ENCODE measurements at places on chromosomes 6 and 20. TPM values are rescaled to one million over a fixed set of nuclear protein-coding genes. Genes with fewer than 3 reads are reported as not detected.

GRCh38 chr6:122079916-122080315, 319.5 kb upstream of the HSF2 start:
- no peak overlapping the region for H3K4me3 ChIP-seq
- H3K27me3 ChIP-seq, result no peaks in the 10 kb centered on the region

DNA sequence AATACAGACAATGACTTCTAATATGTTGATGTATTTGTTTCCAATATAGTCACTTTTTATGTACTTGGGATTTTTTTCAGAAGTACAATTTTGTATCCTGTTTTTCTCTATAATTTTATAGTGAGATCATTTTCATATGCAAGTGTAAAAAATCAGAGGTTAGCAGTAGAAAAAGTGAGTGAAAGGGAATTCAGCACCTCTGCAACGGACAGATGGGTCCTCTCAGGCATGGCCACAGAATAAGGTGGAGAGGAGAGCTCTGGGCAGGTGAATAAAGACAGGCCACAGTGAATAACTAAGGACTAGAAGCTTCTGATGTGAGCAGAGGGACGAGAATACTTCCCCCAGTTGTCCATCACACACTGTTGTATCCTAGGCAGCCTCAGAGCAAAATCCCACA, 210.1 kb upstream of the CNR1 start:
- DNase-seq, result no peak
- no peaks in the 10 kb centered on the region for H3K27me3 ChIP-seq
- H3K36me3 ChIP-seq, result no peaks in the 10 kb centered on the region
- no peak overlapping the region for H3K4me3 ChIP-seq
- no peak overlapping the region for H3K27ac ChIP-seq

- peak; percentile 76 for DNase-seq
- H3K4me3 ChIP-seq, result no peak overlapping the region
- H3K4me1 ChIP-seq, result peaks cover 3% of the 10 kb centered on the region
- H3K27ac ChIP-seq, result no peak overlapping the region
- H3K36me3 ChIP-seq, result no peaks in the 10 kb centered on the region
- no peaks in the 10 kb centered on the region for H3K27me3 ChIP-seq
Measured at GRCh38 chr6:157461000-157461915, 80.3 kb downstream of the ZDHHC14 start.

- H3K4me1 ChIP-seq, result no peaks in the 10 kb centered on the region
- no peak overlapping the region for H3K4me3 ChIP-seq
- no peak for DNase-seq
- no peak overlapping the region for H3K27ac ChIP-seq
Measured at GRCh38 chr6:151213352-151213751, 26.4 kb upstream of the AKAP12 start.

DNA sequence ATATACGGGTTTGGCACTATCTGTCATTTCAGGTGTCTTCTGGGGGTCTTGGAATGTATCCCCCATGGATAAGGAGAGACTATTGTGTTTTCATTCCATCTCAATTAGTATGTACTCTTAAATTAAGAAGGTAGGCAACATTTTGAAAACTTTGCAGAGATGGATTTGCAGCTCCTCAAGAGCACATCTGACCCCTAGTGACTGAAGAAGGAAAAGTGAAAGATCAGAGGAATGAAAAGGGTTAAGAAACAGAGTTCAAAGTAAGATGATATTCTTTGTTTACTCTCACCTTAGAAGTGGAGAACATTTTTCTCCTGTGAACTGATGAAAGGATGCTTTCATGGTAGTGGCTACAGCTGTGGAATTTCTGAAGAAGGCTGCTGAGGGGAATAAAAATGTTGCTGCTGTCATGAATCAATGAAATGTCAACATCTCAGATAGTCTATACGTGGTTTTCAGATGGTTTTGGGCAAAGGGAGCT, 41.5 kb downstream of the SH3BGRL2 start:
- H3K27ac ChIP-seq, result no peak overlapping the region
- peaks cover 6% of the 10 kb centered on the region for H3K36me3 ChIP-seq
- no peak overlapping the region for H3K4me3 ChIP-seq
- no peak for DNase-seq

DNA sequence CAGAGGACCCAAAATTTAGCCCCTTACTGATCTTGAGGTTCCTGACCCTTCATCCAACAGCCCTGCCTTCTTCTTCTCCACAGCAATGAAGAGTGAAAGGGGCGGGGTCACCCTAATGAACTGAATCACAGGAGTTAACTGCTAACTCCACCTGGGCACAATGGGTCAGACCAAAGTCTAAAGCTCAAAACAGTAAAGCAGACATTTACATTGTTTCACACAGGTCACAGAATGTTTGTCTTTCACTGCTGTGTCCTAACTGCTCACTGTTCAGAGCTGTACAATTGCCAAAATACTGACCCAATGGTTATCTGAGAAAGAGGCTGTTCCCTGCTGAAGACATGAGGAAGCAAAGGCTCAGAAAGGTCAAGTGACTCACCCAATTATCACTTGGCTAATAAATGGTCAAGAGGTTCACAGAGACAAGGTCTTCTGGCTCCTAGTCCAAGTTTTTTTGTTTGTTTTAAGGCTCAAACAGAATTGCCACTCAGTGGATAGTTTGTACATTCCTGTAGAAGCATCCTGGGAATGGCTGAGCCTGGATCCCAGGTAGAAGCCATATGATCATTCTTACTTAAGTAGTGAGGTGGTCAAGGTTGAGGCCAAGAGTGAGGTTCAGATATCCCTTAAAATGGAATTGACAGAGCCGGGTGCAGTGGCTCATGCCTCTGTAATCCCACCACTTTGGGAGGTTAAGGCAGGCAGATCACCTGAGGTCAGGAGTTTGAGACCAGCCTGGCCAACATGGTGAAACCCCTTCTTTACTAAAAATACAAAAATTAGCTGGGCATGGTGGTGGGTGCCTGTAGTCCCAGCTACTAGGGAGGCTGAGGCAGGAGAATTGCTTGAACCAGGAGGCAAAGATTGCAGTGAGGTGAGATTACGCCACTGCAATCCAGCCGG, 35.1 kb upstream of the FAM83C start:
- no peak for DNase-seq
- peak overlapping the region; percentile 74 for H3K27ac ChIP-seq
- H3K4me1 ChIP-seq, result peaks cover 34% of the 10 kb centered on the region
- H3K4me3 ChIP-seq, result no peak overlapping the region

DNA sequence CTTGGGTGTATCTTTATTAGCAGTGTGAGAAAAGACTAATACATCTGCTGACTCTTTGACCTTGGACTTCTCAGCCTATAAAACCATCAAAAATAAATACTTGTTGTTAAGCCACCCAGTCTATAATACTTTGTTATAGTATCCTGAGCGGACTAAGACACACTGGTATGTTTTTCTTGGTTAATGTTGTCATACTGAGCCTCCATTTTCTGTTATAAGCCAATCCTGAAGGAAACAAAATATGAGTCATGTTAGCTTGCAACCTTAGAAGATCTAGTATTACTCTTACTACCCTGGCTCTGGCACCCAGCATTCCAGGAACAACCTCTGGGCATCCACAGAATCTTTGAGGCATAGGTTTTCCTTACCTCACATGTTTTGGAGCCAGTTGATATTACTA, 307.2 kb downstream of the FRK start:
- no peaks in the 10 kb centered on the region for H3K4me1 ChIP-seq
- no peak for DNase-seq
- no peaks in the 10 kb centered on the region for H3K27me3 ChIP-seq
- H3K27ac ChIP-seq, result no peak overlapping the region
- H3K36me3 ChIP-seq, result no peaks in the 10 kb centered on the region

- H3K27ac ChIP-seq, result no peak overlapping the region
- no peak overlapping the region for H3K4me3 ChIP-seq
- no peaks in the 10 kb centered on the region for H3K36me3 ChIP-seq
- H3K4me1 ChIP-seq, result no peaks in the 10 kb centered on the region
- H3K27me3 ChIP-seq, result no peaks in the 10 kb centered on the region
Measured at GRCh38 chr20:54950304-54950703, 474.9 kb downstream of the DOK5 start.

DNA sequence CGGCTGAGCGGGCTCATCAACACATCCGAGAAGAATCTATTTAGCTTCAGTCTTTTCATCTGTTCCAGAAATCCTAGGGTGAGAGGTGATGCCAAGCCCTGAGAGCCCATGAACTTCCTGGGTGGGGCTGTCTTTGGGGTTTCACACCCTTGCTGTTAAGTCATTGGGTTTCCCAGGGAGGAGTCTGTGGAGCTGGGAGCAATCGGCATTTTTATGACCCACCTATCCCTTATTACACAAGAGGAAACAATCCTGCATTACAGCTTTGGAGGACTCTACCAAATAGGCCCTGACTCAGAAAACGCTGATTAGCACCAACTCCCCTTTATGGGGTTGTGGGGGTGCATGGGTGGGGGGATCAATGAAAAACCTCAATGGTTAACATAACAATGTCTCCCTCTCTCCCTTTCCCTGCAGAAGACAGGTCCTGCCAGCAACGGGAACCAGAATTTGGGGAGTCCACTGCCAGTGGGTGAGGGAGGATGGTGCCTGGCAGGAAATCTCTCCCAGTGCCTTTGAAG, 46.3 kb downstream of the EZR start:
- H3K4me3 ChIP-seq, result no peak overlapping the region
- no peak overlapping the region for H3K27ac ChIP-seq
- no peak for DNase-seq
- H3K36me3 ChIP-seq, result peaks cover 83% of the 10 kb centered on the region
- no peaks in the 10 kb centered on the region for H3K4me1 ChIP-seq

- no peak overlapping the region for H3K4me3 ChIP-seq
- H3K36me3 ChIP-seq, result peaks cover 8% of the 10 kb centered on the region
- no peaks in the 10 kb centered on the region for H3K4me1 ChIP-seq
- H3K27me3 ChIP-seq, result no peaks in the 10 kb centered on the region
- DNase-seq, result no peak
Measured at GRCh38 chr6:144823131-144823530, 538.0 kb downstream of the UTRN start.

DNA sequence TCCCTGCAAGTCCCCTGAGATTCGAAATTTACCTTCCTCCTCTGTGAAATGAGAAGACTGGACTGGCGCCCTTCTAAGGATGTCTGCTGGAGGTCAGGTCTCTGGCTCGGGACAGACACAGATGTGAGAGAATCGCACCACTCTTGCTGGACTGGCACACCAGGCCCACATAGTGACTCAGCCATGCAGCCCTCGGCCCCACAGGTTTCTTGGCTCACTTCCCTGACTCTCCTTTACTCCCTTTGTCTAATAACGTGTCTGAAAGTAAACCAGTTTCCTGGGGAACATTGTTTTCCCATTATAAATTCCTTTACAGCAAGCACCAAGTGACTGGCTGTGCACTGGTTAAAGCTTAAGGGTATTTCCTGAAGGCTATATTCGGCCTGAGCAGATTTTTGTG, 106.7 kb upstream of the PLEKHG1 start:
- H3K4me3 ChIP-seq, result no peak overlapping the region
- DNase-seq, result no peak
- H3K27ac ChIP-seq, result no peak overlapping the region
- H3K27me3 ChIP-seq, result no peaks in the 10 kb centered on the region
- H3K4me1 ChIP-seq, result no peaks in the 10 kb centered on the region

DNA sequence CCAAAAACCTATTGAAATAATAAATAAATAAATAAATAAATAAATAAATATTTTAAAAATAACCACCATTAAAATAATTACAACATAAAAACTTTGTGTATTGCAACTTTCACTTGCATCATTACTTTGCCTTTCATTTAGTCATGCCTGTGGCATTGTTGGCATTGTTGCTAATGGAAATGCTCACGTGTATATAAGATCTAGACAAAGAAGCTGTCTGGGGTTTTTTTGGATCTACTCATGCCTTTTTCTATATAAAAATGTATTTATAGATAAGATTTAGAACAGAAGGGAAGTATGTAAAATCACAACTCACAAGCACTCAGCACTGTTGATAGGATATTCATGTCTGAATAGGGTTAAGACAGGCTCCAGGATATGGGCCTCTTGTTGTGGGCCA, 27.9 kb downstream of the GFRA4 start:
- DNase-seq, result no peak
- peaks cover 7% of the 10 kb centered on the region for H3K36me3 ChIP-seq
- H3K4me3 ChIP-seq, result no peak overlapping the region
- peaks cover 27% of the 10 kb centered on the region for H3K4me1 ChIP-seq

DNA sequence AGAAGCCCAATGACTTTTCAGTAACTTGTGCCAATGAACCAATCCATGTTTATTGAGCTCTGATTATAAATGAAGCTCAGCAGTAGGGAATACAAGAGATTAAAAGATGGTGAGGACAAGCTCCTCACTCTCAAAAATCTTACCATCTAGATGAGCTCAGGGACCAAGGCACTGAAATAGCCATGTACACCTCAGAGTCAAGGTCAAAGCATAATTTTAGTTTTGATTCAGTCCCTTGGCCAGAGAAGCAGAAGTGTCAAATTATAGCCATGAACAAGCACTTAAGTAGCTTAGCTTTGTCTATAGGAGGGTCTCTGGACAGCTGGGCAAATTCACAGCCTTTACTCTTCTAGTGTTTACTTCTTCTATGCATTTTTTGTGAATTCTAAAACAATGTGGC, 131.0 kb upstream of the DTNBP1 start:
- H3K27ac ChIP-seq, result no peak overlapping the region
- no peaks in the 10 kb centered on the region for H3K27me3 ChIP-seq
- DNase-seq, result no peak
- H3K4me1 ChIP-seq, result no peaks in the 10 kb centered on the region
- no peaks in the 10 kb centered on the region for H3K36me3 ChIP-seq
- no peak overlapping the region for H3K4me3 ChIP-seq

GRCh38 chr6:26251354-26252076, 113.5 kb upstream of the BTN3A2 start:
- H3K27me3 ChIP-seq, result no peaks in the 10 kb centered on the region
- H3K27ac ChIP-seq, result no peak overlapping the region
- H3K4me3 ChIP-seq, result peak overlapping the region; percentile 16
- no peaks in the 10 kb centered on the region for H3K36me3 ChIP-seq
- H3K4me1 ChIP-seq, result no peaks in the 10 kb centered on the region

- no peaks in the 10 kb centered on the region for H3K27me3 ChIP-seq
- no peaks in the 10 kb centered on the region for H3K36me3 ChIP-seq
- DNase-seq, result no peak
- H3K4me3 ChIP-seq, result no peak overlapping the region
- peaks cover 4% of the 10 kb centered on the region for H3K4me1 ChIP-seq
Measured at GRCh38 chr6:76942203-76942966, 520.9 kb downstream of the HTR1B start.

The SPATS1 gene
- polyA plus RNA-seq, result not detected

The CTCFL gene
- polyA plus RNA-seq, result 0.08 TPM

The RAET1L gene
- not detected for polyA plus RNA-seq

The EPB41L1 gene
- 2.4 TPM for polyA plus RNA-seq

The OR2H1 gene
- polyA plus RNA-seq, result not detected

The DNMT3B gene
- 0.26 TPM for polyA plus RNA-seq
